ENCODE measurements at places on chromosomes 5 and 9.

DNA sequence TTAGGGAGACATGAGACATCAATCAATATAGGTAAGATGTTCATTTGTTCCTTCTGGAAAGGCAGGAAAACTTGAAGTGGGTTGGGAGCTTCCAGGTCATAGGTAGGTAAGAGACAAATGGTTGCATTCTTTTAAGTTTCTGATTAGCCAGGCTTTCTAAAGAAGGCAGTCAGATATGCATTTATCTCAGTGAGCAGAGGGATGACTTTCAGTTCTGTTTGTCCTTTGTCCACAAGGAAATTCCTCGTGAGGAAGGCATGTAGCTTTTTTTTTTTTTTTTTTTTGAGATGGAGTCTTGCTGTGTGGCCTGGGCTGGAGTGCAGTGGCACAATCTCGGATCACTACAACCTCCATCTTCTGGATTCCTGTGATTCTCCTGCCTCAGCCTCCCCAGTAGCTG lies 155.3 kb upstream of the ABCA1 start:
- no peak for DNase-seq

- DNase-seq, result no peak
Measured at GRCh38 chr9:1941989-1942388, 73.2 kb upstream of the SMARCA2 start.

GRCh38 chr5:149810856-149811255 lies 80.7 kb downstream of the PPARGC1B start:
- no peak for DNase-seq

GRCh38 chr9:129923589-129923988 lies 88.3 kb downstream of the USP20 start:
- no peak for DNase-seq

- DNase-seq, result no peak
Measured at GRCh38 chr5:55160493-55161209, 680 bp downstream of the GPX8 start.
